ENCODE measurements at places on chromosomes 3 and 15. TPM values are rescaled to one million over a fixed set of nuclear protein-coding genes. Genes with fewer than 3 reads are reported as not detected.

Gene ITIH1
- total RNA-seq = not detected

Gene ST3GAL6
- 1.4 TPM for total RNA-seq

Gene SLMAP
- total RNA-seq = 26.5 TPM

DNA sequence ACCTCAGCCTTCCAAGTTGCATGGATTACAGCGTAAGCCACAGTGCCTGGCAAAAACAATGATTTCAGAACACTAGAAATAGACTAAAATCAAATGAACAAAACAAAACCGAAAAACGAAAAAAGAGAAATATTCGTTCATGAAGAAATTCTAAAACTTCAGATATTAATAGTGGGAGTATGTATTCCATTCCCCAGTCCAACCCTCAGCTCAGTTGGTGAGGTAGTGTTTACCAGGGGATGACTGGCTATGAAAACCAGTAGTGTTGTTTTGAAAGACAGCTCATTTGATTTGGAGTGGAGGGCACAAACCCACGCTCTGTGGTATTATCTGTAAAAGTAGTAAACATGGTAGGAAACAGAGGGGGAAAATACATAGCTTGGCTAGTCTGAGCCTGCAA is 6.8 kb upstream of the SNRK start:
- no peak for DNase-seq

Gene SEMA3B
- total RNA-seq = 4.3 TPM

DNA sequence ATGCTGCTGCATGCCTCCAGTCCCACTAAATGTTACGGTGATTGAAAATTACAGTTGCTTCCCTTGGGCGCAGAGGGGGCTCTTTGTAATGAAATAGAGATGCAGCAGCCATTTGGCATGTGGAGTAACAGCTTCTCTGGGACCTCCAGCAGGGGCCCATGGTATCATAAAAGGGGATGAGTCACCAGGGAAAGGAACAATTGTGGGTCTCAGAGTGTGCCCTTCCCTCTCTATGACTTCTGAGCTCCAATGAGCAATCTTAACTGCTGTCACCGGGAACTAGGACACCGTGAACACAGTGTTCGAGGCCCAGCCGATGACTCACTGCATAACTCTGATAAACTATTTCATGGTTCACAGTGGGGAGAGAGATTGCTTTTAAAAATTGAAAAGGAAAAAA is 164.8 kb upstream of the NUDT16 start:
- peak; percentile 50 for DNase-seq

Gene KNG1
- not detected for total RNA-seq

DNA sequence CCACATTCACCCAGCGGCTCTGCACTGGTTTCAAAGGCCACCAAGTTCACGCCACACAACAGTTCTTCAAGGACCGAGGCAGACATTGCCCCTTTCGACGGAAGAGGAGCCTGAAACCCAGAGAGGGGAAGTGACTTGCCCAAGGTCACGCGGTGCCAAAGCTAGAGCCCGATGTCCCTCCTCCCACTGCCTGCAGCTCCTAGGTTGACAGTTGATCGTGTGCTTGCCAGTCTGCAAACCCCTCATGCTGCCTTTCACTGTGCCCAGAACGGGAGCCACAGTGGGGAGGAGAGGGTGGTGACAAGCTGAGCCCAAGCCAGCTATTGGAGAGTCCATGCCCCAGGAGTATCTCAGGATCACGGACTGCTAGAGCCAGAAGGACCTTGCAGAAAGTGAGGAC is 230.9 kb downstream of the XXYLT1 start:
- DNase-seq = no peak

All from IMR-90 (cell line).